ENCODE measurements at places on chromosomes 12 and 14. TPM values are rescaled to one million over a fixed set of nuclear protein-coding genes. Genes with fewer than 3 reads are reported as not detected.

The COX8C gene
- total RNA-seq = not detected

The ABCD2 gene
- total RNA-seq = 0.17 TPM

The CHGA gene
- total RNA-seq = 326 TPM

The CCDC38 gene
- total RNA-seq = not detected

The AACS gene
- 50.7 TPM for total RNA-seq

The BBS10 gene
- total RNA-seq = 3.2 TPM

The CMA1 gene
- 1.3 TPM for total RNA-seq

The GPR68 gene
- 0.37 TPM for total RNA-seq

- H3K27ac ChIP-seq = no peak overlapping the region
- H3K36me3 ChIP-seq = no peaks in the 10 kb centered on the region
These were observed 73.7 kb upstream of the RAP1B start for GRCh38 chr12:68536885-68537485.

GRCh38 chr12:12480074-12480473 is 82.6 kb downstream of the DUSP16 start:
- H3K27me3 ChIP-seq = no peaks in the 10 kb centered on the region
- peaks cover 6% of the 10 kb centered on the region for H3K36me3 ChIP-seq
- no peak overlapping the region for H3K27ac ChIP-seq

GRCh38 chr14:102508410-102508773 is 1.2 kb downstream of the ANKRD9 start:
- peak; percentile 91 for DNase-seq
- peaks cover 9% of the 10 kb centered on the region for H3K4me1 ChIP-seq
- H3K27ac ChIP-seq = peak overlapping the region; percentile 95
- no peaks in the 10 kb centered on the region for H3K36me3 ChIP-seq

DNA sequence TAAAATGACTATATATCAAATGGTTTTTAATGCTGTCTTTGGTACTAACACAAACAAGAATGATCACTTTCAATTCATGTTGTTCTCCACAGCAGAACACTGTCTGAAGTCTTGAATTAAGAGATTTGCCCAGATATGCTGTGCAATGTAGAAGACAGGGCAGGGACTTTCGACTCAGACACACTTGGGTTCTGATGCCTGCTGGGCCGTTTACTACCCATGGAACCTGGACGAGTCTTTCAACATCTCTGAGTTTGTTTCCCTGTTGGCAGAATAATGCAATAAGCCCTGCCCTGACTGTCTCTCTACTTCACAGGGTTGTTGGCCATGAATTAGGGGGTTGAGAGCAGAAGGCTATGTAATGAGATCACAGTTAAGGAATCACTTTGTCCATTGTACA is 162.6 kb upstream of the TMPO start:
- DNase-seq = no peak
- no peaks in the 10 kb centered on the region for H3K36me3 ChIP-seq
- H3K27me3 ChIP-seq = no peaks in the 10 kb centered on the region

The SPATS2 gene
- total RNA-seq = 21.9 TPM

DNA sequence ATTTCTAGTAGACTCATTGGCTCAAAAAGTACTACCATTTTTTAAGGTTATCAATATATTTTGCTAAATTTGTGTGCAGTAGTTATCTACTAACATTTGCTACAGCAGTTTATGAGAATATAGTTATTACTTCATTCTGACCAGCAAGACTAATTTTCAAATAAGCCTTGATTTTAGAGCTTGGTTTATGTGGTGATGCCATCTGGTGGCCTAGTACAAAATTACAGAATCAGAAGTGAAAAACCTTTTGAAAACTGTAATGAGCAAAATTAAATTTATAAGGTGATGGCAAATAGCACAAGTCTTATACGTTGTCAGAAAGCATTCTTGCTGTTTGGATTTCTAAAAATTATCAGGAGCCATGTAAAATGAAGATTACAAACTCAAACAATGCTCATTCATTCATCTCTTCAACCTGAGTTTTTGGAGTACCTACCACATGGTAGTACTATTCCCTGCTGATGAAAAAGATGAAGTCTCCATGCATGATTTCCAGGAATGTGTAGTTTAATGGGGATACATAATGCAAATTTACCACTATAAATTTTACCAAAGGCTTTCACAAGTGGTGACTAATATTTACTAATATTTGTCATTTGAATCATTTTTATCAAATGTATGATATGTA is 51.0 kb downstream of the MAGOHB start:
- no peaks in the 10 kb centered on the region for H3K4me1 ChIP-seq
- no peak overlapping the region for H3K4me3 ChIP-seq
- no peaks in the 10 kb centered on the region for H3K36me3 ChIP-seq
- DNase-seq = peak; percentile 40

DNA sequence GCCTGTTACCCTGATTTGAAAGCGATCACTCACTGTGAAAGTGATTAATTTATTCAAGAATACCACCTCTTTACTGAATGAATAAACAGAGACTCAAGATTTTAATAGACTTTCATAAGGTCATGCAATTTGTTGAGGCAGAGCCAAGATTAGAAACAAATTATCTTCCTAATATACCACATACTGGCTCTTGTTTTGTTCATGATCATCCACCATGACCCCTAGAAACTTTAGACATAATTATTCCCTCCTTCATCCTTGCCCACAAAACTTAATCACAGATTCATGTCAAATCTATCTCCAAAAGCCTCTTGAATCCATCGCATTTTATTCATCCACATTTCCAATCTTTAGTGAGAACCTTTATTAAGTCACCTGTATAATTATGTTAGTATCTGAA is 152.3 kb downstream of the ATXN7L3B start:
- DNase-seq = no peak
- no peak overlapping the region for H3K4me3 ChIP-seq
- no peaks in the 10 kb centered on the region for H3K27me3 ChIP-seq
- no peaks in the 10 kb centered on the region for H3K4me1 ChIP-seq
- no peak overlapping the region for H3K27ac ChIP-seq

The LRRC10 gene
- not detected for total RNA-seq

DNA sequence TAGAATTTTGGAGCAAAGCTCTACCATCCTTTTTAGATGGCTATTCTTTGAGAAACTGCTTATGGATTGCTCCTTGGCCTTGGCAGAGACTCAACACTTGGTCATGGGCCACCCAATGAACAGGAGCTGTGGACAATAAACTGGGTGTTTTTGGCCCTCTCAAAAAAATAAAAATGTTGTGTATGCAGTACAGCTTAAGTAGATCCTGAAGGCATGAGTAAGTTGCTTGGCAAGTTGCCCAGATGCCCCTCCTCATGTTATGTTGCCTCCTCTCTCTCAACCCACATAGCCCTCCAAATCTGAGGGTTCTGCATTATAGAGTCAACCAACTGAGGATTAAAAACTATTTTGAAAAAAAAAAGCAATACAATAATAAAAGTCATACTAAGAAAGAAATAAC is 124.9 kb downstream of the ATP23 start:
- no peak overlapping the region for H3K4me3 ChIP-seq
- no peaks in the 10 kb centered on the region for H3K36me3 ChIP-seq
- H3K27ac ChIP-seq = no peak overlapping the region

DNA sequence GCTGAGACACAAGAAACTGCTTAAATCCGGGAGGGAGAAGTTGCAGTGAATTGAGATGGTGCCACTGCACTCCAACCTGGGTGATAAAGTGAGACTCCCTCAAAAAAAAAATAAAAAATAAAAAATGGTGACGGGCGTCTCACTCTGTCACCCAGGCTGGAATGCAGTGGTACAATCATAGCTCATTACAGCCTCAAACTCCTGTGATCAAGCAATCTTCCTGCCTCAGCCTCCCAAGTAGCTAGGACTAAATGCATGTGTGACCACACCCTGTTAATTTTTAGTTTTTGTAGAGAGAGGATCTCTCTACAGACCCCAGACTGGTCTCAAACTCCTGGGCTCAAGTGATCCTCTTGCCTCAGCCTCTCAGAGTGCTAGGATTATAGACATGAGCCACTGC is 9.1 kb downstream of the SNX6 start:
- no peaks in the 10 kb centered on the region for H3K27me3 ChIP-seq
- no peak overlapping the region for H3K4me3 ChIP-seq
- no peak overlapping the region for H3K27ac ChIP-seq
- H3K36me3 ChIP-seq = peaks cover 5% of the 10 kb centered on the region

DNA sequence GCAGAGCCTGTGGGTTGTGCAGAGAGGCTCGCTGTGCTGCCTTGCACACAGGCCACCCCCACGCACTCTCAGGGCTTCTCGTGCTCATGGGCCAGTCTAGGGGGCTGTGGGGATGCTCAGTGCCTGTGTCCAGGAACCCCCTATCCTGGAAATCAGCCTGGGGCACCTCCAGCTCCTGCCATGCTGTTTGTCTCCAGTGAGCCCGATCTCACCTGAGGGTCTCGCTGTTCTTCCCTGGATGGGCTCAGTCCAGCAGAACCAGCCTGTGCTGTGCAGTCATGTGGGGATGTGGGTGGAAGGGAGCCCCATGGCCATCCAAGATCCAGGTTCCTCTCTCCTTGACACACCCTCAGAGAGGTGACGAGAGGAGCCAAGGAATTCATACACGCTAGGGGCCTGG is 26.7 kb downstream of the SERPINA1 start:
- H3K36me3 ChIP-seq = no peaks in the 10 kb centered on the region
- no peak overlapping the region for H3K4me3 ChIP-seq
- H3K27me3 ChIP-seq = no peaks in the 10 kb centered on the region
- no peak for DNase-seq
- no peak overlapping the region for H3K27ac ChIP-seq
- no peaks in the 10 kb centered on the region for H3K4me1 ChIP-seq

GRCh38 chr14:48390346-48390745 is 714.9 kb upstream of the MDGA2 start:
- no peak for DNase-seq
- no peak overlapping the region for H3K4me3 ChIP-seq
- H3K27ac ChIP-seq = no peak overlapping the region
- H3K36me3 ChIP-seq = no peaks in the 10 kb centered on the region
- H3K4me1 ChIP-seq = no peaks in the 10 kb centered on the region
- no peaks in the 10 kb centered on the region for H3K27me3 ChIP-seq

GRCh38 chr12:56978397-56979138 is 21.2 kb upstream of the RDH16 start:
- no peaks in the 10 kb centered on the region for H3K4me1 ChIP-seq
- H3K27ac ChIP-seq = no peak overlapping the region
- DNase-seq = no peak

DNA sequence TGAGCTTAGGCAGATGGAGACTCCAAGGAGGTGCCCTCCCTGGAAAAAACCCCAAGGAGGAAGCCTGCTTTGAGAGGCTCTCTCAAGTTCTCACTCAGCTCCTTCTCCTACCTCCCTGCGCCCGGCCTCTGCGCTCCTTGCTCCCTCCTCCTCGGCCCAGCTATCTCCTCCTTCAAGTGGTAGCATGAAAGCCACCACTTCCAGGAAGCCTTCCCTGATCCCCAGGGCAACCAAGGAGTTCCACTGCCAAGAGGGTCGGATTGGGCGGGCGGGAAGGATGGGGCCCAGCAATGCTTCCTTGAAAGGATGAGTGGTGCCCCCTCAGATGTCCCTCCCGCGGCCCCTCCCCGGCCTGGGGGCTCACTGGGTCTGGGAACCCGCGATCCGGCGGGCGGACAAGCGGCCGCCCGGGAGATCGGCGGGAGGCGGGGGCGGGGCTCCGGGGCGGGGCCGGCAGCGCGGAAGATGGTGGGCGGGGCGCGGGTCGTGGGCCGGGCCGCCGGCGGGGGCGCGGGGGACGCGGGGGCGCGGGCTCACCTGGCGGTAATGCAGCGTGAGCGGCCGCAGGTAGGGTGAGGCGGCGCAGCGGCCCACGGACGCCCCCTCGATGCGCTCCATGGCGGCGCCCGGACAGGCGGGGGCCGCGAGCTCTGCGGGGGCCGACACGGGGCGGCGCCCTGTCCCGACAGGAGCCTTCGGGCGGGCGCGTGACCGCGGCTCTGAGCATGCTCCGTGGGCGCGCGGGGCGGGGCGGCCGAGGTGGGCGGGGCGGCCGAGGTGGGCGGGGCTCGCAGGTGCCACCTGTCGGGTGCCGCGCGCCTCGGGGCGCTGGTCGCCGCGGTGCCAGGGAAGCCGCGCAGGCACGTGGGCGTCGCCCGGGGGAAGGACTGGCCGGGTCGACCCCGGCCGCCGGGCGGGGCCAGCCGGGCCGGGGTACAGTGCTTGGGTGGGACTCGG is at the start of gene NUDT14:
Gene NUDT14, minus strand, starts transcription at position 721 of the 957 bp plus-strand sequence. Its CDS starts 103 bp downstream, at position 618.
- no peaks in the 10 kb centered on the region for H3K4me1 ChIP-seq
- peak; percentile 90 for DNase-seq

The SLC2A13 gene
- 39.0 TPM for total RNA-seq

The ERBB3 gene
- total RNA-seq = 158 TPM

The ADAMTS20 gene
- not detected for total RNA-seq

DNA sequence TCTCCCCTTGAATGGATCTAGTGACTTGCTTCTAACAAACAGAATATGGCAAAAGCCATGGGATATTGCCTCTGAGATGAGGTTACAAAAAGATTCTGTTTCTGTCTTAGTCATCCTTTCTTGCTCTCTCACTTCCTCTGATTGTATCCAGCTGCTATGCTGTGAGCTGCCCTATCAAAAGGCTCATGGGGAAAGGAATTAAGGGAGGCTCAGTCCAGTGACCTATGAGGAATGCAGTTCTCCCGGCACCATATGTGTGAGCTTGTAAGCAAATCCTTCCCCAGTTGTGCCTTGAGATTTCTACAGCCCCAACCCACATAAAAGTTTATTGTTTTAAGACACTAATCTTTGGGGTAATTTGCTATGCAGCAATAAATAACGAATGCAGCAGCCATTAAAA is 183.1 kb downstream of the KLHL28 start:
- H3K36me3 ChIP-seq = no peaks in the 10 kb centered on the region
- H3K27ac ChIP-seq = no peak overlapping the region
- H3K27me3 ChIP-seq = no peaks in the 10 kb centered on the region
- H3K4me3 ChIP-seq = no peak overlapping the region
- DNase-seq = no peak

The PAPLN gene
- total RNA-seq = 3.2 TPM

- no peaks in the 10 kb centered on the region for H3K27me3 ChIP-seq
- H3K36me3 ChIP-seq = no peaks in the 10 kb centered on the region
- H3K27ac ChIP-seq = no peak overlapping the region
- DNase-seq = no peak
- no peak overlapping the region for H3K4me3 ChIP-seq
These were observed 42.5 kb downstream of the ATG2B start for GRCh38 chr14:96320605-96321004.

DNA sequence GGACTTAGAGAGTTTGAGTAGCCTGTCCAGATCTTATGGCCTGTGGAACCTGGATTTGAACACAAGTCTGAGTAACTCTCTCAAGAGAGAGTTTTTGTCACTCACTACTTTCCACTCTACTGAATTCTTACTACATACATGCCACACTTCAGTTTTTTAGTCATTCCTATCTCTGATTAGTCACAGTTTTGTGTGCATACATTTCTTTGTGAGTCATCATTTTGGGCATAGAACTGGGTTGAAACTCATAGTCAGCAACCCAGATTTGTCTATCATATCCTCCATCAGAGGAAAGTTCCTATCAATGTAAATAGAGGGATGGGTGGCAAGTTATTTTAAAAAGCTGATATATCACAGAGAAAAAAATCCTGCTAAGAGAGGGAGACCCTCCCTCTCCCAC is 42.9 kb downstream of the FLRT2 start:
- no peak for DNase-seq
- no peak overlapping the region for H3K27ac ChIP-seq
- H3K27me3 ChIP-seq = no peaks in the 10 kb centered on the region
- H3K4me1 ChIP-seq = no peaks in the 10 kb centered on the region
- H3K36me3 ChIP-seq = no peaks in the 10 kb centered on the region

The HOXC12 gene
- not detected for total RNA-seq

Measured in colonic mucosa (tissue), 4 donors.